ENCODE measurements at places on chromosomes 13 and 19.

GRCh38 chr13:76833441-76833954 lies 52.7 kb downstream of the KCTD12 start:
- DNase-seq: no peak

- DNase-seq: no peak
Observed at GRCh38 chr19:45184115-45184514, 5.5 kb downstream of the BLOC1S3 start.

DNA sequence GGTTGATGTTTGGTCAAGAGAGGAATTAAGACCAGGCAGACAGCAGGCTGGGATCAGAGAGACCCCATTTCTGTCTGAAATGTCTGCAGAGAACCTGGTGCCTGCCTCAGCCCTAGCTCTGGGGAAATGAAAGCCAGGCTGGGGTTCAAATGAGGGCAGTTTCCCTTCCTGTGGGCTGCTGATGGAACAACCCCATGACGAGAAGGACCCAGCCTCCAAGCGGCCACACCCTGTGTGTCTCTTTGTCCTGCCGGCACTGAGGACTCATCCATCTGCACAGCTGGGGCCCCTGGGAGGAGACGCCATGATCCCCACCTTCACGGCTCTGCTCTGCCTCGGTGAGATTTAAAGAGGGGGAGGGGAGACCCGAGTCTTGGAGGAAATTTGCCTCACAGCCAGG lies at the start of gene LILRB4:
Gene LILRB4 (plus strand): TSS at position 256 of the 400 bp plus-strand sequence. CDS start 49 bp downstream, at position 305.
- peak; percentile 58 for DNase-seq

GRCh38 chr19:39832341-39833083 lies 1.4 kb downstream of the DYRK1B start:
- DNase-seq: no peak

- DNase-seq: no peak
Observed at GRCh38 chr19:38809592-38810252, 3.0 kb downstream of the LGALS4 start.

DNA sequence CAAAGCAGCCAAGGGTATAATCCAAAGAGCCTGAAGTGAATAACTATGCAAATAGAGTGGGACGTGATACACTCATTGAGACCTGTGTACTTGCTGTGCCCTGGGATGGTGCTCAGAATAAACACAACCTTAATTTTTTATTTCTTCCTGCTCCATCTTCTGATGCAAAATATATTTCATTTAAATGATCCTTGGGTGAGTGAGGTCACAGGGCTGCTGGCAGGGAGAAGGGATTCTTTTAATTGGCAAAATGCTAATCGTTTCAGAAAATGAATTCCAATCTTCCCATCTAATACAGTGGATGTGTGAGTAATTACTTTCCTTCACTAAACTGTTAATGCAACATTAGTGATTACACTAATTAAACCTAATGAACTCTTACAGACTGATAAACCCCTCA lies 63.5 kb downstream of the SIAH3 start:
- DNase-seq: no peak

GRCh38 chr19:389255-389934 lies 19.6 kb downstream of the C2CD4C start:
- no peak for DNase-seq

DNA sequence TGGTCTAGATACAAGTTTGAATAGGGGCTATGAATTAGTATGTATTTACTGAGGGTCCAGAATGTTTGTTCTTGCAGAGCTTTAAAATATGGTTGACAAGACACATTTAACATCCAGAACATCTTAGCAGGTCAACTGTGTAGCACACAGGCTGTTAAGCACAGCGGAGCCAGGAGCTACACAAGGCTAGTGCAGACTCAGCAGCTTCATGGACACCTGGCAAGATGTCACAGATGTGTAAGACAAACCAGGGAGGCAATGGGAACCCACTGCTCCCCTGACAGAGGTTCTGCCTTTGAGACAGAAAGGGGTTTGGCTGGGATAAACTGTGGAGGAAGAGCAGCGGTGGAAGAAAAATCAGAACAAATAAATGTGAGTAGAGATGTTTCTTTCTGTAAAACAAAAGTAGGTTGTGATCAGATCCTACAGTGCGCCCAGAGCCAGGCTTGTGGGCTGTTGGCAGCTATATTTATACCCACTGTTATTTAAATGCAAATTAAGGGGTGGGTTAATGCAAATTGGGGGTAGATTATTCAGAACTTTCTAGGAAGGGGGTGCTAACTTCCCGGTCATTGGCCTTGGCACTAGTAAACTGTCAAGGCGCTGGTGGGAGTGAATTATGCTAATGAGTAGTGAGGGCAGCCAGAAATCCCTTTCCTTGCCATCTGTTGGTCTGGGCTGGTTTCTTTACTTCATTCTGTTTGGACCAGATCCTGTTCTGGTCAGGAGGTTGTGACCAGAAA lies 33.0 kb downstream of the MIPEP start:
- peak; percentile 50 for DNase-seq

DNA sequence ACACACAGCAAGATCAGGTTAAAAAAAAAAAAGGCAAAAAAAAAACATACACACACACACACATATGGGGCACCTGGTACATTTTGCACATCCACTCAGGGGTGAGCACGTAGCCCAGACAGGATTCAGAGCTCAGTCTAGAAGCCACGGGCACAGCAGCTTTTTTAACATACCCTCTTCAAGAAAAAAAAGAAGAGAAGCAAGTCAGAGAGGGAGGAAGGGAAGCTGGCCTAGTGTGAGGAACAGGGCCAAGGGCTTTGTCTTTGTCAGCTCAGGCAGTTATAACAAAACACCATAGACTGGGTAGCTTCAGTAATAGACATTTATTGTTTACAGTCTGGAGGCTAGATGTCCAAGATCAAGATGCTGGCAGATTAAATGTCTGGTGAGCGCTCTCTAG lies 2.3 kb upstream of the TPM4 start:
- DNase-seq: peak; percentile 41

GRCh38 chr19:2633693-2634075 lies 68.8 kb downstream of the GNG7 start:
- peak; percentile 4 for DNase-seq

- DNase-seq: no peak
Observed at GRCh38 chr13:111090169-111090568, 24.9 kb upstream of the ARHGEF7 start.

- no peak for DNase-seq
Observed at GRCh38 chr19:15397782-15398181, 18.2 kb upstream of the AKAP8 start.

DNA sequence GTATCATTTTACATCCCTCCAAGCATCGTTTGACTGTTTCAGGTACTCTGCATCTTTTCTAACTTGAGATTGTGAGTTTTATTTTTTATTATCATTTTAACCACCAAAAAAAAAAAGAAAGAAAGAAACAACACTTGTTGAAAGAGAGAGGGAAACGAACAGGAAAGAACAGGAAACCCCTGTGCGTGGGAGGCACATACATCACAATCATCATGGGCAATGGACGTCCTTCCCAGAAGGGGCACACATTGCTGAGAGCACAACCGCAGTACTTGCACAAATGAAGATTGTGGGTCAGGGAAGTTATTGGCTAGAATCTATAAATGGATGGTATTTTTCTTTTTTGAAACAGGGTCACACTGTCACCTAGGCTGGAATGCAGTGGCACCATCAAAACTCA lies 1.7 kb downstream of the CLC start:
- DNase-seq: no peak

GRCh38 chr19:2096034-2096479 lies at the start of gene MOB3A:
TSS of gene MOB3A (minus strand) at chr19:2096326. CDS start at chr19:2078560, 17,766 bp downstream.
- no peak for DNase-seq

GRCh38 chr13:60491531-60491930 lies 94.5 kb downstream of the TDRD3 start:
- DNase-seq: no peak

GRCh38 chr13:79108914-79109643 lies 297.0 kb downstream of the RBM26 start:
- DNase-seq: peak; percentile 17

GRCh38 chr13:35718084-35718483 lies 241.6 kb upstream of the MAB21L1 start:
- DNase-seq: no peak

DNA sequence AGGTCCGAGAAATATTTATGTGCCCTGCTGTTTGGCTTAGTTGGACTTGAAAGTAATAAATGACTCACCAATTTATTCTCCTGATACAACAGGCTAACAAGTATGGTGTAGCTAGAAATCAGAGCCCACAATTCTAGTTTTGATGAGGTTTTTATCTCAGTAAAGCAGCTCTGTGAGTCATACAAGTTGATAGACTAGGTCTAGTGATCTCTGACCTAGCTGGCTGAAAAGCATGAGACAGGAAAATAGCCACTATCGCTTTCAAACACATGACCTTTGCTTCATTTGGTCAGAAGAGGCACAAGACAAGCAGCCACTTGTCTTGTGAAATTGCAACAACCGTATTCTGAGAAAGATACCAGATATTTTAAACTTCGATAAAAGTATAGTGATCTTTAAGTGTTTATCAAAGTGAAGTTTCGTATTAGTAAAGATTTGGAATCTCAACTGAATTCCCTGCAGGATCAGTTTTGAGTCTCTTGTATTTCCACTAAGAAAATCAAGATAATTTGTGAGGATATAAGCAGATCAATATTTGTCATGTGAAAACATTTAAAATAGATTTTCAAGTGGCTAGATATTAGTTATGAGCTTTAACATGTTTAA lies 126.7 kb downstream of the MAB21L1 start:
- DNase-seq: no peak
